ENCODE measurements at places on chromosomes 1 and 21.
A peak's percentile ranks its signal among the peaks of the same experiment; 100 is the strongest.

DNA sequence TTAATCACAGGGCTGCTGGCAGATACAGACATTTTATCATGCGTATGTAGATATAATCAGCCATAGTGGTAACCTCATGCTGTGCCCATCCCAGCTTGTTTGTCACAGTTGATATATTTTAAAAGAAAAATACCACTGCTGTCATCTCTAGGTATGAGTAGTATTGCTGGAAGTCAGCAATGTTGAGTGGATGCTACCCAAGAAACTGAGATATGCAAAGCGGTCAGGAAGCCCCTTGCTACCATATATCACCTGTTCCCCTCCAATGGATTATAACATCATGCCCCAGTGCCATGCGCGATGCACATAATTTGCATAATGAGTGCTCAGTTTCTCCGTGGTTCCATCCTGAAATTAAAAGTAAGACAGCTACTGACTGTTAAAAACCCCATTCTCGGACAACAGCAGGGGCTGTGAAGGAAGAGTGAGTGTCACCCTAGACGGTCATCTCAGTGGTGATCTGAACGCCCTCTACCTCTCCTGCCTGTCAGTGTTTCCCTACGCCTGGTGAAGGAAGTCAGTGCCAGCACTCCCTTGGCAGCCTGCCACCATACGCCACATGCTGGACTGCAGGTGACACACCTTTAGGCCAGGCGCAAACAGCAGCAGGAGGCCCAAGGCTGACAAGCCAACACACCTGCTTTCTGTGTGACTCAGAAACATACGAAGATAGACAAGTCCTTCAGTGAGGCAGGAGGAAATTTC lies 2.7 kb downstream of the IL10RB start:
- DNase-seq, result peak; percentile 42

DNA sequence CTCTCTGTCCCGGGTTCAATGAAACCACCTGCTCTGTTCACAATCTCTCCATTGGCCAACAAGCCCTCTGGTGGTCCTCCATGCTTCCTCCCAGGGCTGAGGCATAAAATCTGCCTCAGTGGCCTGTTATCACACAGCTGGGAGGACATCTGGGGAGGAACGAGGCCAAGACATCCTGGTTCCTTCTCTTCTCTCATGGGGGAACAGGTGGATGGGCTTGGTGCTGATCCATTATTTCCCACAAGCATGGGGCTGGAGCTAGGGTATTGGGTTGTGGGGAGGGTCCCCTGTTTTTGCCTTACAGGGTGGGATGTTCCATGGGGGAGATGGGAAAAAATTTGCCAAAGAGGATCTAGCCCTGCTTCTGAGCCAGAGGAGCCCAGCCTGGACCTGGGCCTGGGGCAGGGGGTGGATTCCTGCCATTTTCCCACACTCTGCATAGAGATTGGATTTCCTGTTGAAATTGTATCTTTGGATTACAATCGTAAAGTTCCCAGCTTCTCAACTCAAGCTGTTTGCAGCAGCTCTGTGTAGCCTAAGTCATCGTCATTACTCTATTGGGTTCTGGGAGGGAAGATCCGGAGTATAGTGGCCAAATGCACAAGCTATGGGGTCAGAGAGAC lies 124.7 kb downstream of the NAV1 start:
- no peak for DNase-seq

- DNase-seq, result no peak
These were observed 12.7 kb upstream of the GADD45A start for GRCh38 chr1:67672260-67672803.

- DNase-seq, result no peak
These were observed 591 bp upstream of the KDM1A start for GRCh38 chr1:23018661-23019093.

Data from activated naive CD4-positive, alpha-beta T cell treated with Interleukin-2 at 50 U/mL for 16 hours (primary cell).